ENCODE measurements at places on chromosomes 4 and X.

DNA sequence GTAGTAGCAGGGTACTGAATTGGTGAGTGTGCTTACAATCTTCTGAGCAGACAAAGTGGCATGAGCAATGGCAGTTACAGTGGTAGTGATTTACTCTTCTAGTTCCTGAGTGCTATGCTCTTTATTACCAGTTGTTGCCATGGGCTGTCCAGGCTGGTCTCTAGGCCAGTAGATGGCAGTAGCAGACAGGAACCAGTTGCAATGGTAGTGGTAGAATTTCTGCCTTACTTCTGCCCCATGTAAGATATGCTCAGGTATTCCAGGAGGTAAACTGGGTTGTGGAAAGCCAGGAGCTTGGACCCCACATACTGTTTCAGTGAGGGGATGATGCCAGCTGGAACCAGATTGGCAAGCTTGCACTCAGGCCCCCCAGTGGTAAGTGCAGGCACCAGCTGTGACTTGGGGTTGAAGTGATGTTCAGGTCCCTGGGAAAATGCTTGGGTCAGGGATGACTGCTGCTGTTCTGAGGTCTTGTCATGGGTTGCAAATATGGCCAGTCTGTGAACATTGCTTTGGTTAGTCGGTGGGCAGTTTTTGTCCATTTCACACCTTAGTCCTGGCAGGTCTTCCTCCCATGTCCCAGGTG lies 63.0 kb upstream of the ZXDB start:
- peak; percentile 0 for DNase-seq

DNA sequence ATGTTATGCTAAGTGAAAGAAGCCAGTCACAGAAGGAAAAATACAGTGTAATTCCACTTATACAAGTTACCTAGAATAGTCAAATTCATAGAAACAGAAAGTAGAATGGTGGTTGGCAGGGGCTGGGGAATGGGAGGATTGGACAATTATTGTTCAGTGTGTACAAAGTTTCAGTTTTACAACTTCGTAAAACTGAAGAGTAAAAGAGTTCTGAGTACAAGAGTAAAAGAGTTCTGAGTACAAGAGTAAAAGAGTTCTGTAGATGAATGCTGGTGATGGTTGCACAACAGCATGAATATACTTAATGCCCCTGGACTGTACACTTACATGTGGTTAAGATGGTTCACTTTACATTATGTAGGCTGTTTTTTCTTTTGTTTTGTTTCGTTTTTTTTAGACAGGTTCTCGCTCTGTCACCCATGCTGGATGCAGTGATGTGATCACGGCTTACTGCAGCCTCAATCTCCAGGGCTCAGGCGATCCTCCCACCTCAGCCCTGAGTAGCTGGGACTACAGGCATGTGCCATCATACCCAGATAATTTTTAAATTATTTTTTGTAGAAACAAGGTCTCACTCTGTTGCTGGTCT lies 230.9 kb downstream of the SOWAHB start:
- no peak for DNase-seq

DNA sequence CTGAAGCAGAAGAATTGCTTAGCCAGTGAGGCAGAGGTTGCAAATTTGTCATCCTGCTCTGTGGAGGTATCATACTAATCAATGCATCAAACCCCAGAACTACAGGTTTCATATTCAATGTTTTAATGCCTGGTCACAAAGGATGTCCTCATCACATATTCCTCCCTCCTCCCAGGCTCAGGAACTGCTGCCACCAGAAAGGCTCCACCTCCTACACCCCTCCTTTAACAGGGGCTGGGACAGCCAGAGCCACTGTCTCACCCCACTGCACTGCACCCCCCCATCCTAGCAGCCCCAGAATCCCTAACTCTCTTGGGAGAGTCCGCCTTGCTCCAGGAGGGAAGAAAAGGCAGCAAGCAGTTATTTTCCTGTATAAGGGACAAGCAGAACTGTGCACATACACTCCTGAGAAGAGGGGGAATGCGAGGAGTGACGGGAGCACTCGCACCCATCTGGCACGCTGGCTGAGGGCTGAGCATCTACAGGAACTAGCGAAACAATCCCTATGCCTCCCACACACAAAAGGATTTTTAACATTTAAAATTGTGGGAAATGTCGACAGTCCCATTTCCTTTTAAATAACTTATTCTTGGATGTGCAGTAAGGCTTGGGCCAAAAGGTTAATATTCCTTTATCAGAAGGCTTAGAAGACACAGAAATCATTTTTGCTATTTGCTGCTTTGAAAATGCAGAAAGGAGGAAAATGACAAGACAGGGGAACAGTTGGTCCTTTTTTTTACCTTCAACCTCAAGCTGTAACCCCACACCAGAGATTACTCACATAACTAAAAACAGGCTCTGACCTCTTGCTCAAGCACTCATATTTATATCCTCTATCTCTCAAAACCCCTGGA lies 27.8 kb downstream of the CD99L2 start:
- DNase-seq: no peak

DNA sequence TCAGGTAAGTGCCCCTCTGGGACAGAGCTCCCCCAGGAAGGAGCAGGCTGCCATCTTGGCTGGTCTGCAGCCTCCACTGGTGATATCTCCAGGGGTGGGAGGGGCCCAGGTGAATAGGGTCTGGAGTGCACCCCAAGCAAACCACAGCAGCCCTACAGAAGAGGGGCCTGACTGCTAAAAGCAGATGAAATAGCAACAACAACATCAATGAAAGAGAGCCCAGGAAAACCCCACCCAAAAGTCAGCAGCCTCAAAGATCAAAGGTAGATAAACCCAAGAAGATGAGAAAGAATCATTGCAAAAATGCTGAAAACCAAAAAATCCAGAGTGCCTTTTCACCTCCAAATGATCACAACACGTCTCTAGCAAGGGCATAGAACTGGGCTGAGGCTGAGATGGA lies 92.5 kb upstream of the PAGE3 start:
- DNase-seq: no peak

- no peak for DNase-seq
Measured at GRCh38 chr4:120432301-120432860, 365.7 kb upstream of the MAD2L1 start.

DNA sequence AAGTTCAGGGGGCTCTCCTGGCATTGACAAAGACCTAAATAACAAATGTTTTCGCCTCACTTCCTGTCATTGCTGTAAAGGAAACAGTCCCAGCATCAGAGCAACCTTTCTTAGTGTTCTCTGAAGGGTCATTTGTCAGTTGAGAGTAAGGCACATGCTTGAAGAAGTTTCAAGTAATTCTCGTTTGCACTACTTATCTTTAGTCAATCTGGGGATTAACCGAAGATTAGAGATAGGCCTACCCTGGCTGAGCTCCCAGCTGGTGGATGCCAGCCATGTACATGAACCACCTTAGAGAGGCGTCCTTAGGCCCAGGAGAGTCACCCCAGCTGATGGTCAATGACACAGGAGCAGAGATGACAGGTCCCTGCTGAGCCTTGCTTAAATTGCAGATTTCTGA lies 189.9 kb upstream of the PGRMC2 start:
- no peak for DNase-seq

DNA sequence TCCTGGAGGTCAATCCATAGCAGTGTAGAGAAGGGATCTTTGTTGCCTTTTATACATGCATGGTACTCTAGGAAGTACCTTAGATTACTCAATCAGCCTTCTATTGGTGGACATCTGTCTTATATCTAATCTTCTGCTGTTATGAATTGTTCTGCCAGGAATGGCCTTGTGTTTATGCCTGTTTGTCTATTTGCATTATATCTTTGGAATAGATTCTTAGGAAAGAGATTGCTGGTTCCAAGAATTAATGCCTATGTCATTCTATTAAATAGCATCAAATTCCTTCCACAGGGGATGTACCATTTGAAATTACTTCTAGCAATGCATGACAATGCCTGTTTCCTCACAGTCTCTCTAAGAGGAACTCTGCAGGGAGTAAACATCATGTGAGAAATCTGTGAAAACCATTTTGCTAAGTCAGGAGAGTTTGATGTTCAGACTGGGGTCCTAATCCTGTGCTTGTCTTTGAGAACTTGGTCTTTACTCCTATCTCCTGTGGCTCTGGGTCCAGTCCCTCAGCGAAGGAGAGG lies 42.5 kb downstream of the BEX3 start:
- no peak for DNase-seq

- no peak for DNase-seq
Measured at GRCh38 chrX:14496674-14497073, 32.7 kb upstream of the GLRA2 start.

DNA sequence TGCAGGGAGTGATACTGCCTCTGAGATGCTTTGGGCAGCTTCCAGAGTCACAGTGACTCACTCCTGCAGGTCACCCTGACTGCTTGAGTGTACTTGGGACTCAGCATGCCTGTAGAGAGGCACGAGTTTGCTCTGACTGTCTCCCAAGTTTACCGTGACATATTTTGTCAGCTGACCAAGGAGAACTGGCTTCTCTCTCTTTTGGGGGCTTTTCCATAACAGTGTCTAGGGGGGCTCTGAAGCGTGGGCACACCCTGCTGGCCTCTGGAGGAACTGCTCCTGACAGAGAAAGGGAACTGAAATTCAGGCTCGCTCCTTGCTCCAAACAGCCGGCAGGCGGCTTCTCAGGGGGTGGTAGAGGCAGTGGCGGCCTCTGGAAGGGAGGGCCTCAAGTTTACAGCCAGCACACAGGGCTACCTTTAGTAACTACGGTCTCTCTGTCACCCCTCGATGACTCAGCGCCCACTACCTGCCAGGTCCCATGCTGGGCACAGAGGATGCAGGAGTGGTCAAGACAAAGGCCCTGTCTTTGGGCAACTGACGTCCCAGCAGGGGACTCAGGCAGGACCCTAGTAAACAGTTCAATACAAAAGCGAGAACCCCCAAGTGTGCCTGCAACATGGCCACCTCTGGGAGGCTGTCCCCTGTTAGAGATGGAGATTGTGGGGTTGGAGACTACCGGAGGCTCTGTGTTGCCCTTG lies 17.8 kb downstream of the ZNF185 start:
- DNase-seq: no peak

GRCh38 chr4:138259824-138260223 lies 17.7 kb upstream of the SLC7A11 start:
- DNase-seq: no peak

DNA sequence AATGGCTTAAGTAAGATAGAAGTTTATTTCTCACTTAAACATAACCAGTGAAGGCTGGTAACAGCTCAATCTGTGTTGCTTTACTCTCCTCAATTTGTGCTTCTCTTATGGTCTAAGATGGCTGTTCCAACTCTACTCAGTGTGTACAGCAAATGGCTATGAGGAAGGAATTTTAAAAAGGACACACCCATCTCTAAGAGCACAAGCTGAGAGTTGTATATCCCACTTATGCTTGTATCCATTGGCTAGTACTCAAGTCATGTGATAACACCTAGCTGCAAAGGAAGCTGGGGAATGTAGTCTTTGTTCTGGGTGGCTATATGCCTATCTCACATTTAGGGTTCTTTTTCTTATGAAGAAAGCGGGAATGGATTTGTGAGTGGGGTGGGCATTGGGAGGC lies 63.3 kb downstream of the GPAT3 start:
- DNase-seq: no peak

DNA sequence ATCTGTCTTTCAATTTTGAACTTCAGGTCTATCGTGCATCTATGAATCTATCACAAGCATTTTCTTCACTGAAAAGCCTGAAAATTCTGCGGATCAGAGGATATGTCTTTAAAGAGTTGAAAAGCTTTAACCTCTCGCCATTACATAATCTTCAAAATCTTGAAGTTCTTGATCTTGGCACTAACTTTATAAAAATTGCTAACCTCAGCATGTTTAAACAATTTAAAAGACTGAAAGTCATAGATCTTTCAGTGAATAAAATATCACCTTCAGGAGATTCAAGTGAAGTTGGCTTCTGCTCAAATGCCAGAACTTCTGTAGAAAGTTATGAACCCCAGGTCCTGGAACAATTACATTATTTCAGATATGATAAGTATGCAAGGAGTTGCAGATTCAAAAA lies 19.7 kb downstream of the TLR7 start:
- DNase-seq: no peak

DNA sequence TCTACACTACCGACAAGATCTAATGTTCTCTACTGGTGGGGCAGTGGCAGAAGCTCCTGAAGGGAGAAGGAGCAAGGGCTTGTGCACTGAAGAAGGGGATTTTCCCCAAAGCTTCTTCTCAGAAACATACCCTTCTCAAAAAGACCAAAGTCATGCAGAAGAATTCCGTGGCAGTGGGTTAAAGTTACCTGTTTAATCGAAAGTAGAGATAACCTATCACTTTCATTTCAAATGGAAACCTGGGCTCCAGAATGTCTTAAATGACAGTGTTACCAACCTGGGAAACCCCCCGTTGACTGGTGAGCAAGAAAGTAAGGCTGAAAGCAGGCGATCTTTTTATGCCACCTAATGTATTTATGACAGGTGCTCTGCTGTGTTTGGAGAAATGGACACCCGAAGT lies 92.5 kb upstream of the TEX13D start:
- DNase-seq: no peak

GRCh38 chrX:134933248-134933647 lies 57.5 kb upstream of the SMIM10 start:
- no peak for DNase-seq

DNA sequence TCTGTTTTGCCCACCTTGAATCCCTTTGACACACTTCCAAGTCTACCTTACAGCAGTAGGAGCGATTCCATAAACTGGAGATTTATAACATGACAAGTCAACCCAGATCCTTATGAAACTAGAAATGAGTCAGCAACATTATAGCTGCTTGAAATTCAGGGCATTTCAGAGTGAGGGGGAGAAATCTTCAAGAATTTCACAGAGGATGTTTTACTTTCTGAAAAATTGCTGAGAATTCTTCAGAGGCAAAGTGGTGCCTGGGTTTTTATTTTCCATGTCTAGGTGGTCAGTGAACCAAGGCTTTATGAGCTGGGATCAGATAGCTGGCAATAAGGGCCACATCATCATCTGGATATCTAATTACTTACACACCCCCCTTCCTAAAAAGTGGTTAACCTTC lies 119.8 kb downstream of the PPARGC1A start:
- DNase-seq: no peak

DNA sequence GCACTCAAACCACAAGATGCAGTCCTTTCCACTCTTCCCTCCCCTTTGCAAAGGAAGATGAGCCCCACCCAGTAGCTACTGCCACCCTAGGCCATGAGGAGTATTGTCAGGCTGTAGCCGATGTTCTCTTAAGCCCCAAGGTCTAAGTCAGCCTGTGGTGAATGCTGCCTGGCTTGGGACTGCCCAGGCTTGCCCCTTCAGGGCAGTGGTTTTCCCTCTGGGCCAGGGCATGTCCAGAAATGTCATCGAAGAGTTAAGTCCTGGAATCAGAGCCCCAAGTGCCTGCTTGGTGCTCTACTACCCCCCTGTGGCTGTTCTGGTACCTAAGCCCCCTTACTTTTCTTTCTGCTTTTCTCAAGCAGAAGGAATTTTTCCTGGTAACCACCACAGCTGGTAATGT lies 11.8 kb upstream of the PGK1 start:
- peak; percentile 68 for DNase-seq

DNA sequence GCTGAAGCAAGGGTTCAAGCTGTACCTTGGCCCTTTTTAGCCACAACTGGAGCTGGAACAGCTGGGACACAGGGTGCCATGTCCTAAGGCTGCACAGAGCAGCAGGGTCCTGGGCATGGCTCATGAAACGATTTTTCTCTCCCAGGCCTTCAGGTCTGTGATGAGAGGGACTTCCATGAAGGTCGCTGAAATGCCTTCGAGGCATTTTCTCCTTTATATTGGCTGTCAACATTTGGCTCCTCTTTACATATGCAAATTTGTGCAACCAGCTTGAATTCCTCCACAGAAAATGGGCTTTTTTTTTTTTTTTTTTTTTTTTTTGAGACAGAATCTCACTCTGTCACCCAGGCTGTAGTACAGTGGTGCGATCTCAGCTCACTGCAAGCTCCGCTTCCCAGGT lies 430.8 kb downstream of the PCDH11X start:
- no peak for DNase-seq

Measured in foreskin melanocyte (primary cell).